ENCODE measurements at places on chromosomes 11 and 22. TPM values are rescaled to one million over a fixed set of nuclear protein-coding genes. Genes with fewer than 3 reads are reported as not detected.

CCDC188 gene
- polyA plus RNA-seq = 21.1 TPM

WNT11 gene
- polyA plus RNA-seq = 0.43 TPM

CDC45 gene
- polyA plus RNA-seq = 26.4 TPM

ARHGAP1 gene
- polyA plus RNA-seq = 21.3 TPM

SPDYC gene
- polyA plus RNA-seq = not detected

LIF gene
- 24.6 TPM for polyA plus RNA-seq

MRGPRX3 gene
- polyA plus RNA-seq = not detected

PELI3 gene
- polyA plus RNA-seq = 6.5 TPM

OR52D1 gene
- polyA plus RNA-seq = not detected

MMP8 gene
- not detected for polyA plus RNA-seq

SAA4 gene
- polyA plus RNA-seq = not detected

NXPE1 gene
- not detected for polyA plus RNA-seq

MYOD1 gene
- not detected for polyA plus RNA-seq

OSBP2 gene
- 2.6 TPM for polyA plus RNA-seq

APOL6 gene
- polyA plus RNA-seq = 0.88 TPM

KDM4D gene
- polyA plus RNA-seq = 1.1 TPM

OR52N1 gene
- polyA plus RNA-seq = not detected

KLHL35 gene
- polyA plus RNA-seq = 1.7 TPM

ANKK1 gene
- polyA plus RNA-seq = 0.05 TPM

AGBL2 gene
- 5.5 TPM for polyA plus RNA-seq

SLC22A6 gene
- polyA plus RNA-seq = not detected

ASPHD2 gene
- 2.2 TPM for polyA plus RNA-seq

ALX4 gene
- under 0.01 TPM for polyA plus RNA-seq

JAML gene
- polyA plus RNA-seq = not detected

CCDC116 gene
- 0.28 TPM for polyA plus RNA-seq

KIRREL3 gene
- 3.7 TPM for polyA plus RNA-seq

STK33 gene
- polyA plus RNA-seq = 12.3 TPM

NAV2 gene
- 26.2 TPM for polyA plus RNA-seq

MDK gene
- polyA plus RNA-seq = 1,545 TPM

SMC1B gene
- not detected for polyA plus RNA-seq

ZPR1 gene
- 52.4 TPM for polyA plus RNA-seq

FBLN1 gene
- polyA plus RNA-seq = 94.8 TPM

PGR gene
- not detected for polyA plus RNA-seq

OR52N4 gene
- polyA plus RNA-seq = not detected

SEZ6L gene
- polyA plus RNA-seq = 0.10 TPM

KREMEN1 gene
- polyA plus RNA-seq = 7.9 TPM

TEX54 gene
- polyA plus RNA-seq = not detected

DRD2 gene
- polyA plus RNA-seq = 0.10 TPM

UBQLNL gene
- polyA plus RNA-seq = 0.10 TPM

RFPL1 gene
- not detected for polyA plus RNA-seq

OVOL1 gene
- polyA plus RNA-seq = not detected

HEPACAM gene
- not detected for polyA plus RNA-seq

VPS26B gene
- 53.0 TPM for polyA plus RNA-seq

LYVE1 gene
- polyA plus RNA-seq = not detected

MRGPRE gene
- polyA plus RNA-seq = not detected

MPEG1 gene
- not detected for polyA plus RNA-seq

FAU gene
- polyA plus RNA-seq = 1,210 TPM

B4GALNT4 gene
- polyA plus RNA-seq = 58.6 TPM

NDUFA6 gene
- polyA plus RNA-seq = 37.8 TPM

RIMBP3B gene
- polyA plus RNA-seq = not detected

ALG8 gene
- polyA plus RNA-seq = 42.0 TPM

DMC1 gene
- not detected for polyA plus RNA-seq

ARCN1 gene
- polyA plus RNA-seq = 128 TPM

CELSR1 gene
- polyA plus RNA-seq = 1.8 TPM
